ENCODE measurements at places on chromosomes 13 and 19. TPM values are rescaled to one million over a fixed set of nuclear protein-coding genes. Genes with fewer than 3 reads are reported as not detected.

PBX4 gene
- 2.6 TPM for polyA plus RNA-seq

GRCh38 chr19:7467009-7467989 lies 21.5 kb downstream of the PEX11G start:
- no peak for DNase-seq

DNA sequence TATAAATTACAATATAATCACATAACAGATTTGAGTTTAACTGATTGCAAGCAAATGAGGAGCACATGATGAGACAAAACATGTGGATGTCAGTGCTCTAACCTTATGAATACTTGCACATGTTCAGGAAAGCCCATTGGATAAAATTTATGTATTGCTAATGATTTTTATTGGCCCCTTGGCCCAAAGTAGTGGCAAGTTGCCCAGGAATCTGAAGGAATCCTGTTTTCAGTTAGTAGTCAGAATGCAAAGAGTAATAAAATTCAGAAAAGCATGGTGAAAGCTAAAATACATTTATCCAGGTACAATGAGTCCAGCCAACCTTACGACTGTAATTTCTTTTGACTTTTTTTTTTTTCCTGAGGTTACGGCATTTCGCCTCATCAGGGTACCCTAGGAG lies 1539.4 kb downstream of the EFNB2 start:
- DNase-seq: no peak

DNA sequence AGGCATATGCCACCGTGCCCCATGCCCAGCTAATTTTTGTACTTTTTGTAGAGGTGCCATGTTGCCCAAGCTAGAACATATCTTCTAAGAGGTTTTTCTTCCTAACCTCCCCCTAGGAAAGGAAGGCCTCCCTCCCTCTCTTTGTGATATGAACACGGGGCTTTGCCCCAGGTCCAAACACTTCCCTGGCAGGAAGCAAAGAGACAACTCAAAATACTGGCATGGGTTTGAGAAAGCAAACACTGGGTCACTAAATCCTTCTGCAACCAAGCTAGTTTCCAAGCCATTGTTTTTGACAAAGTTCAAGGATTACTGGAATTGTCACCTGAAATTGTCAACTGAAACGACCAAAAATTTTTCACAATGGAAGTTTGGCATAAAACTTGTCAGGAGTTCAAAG lies 8.8 kb downstream of the CC2D1A start:
- no peak for DNase-seq

- DNase-seq: peak; percentile 72
These were observed 19.5 kb downstream of the PRKD2 start for GRCh38 chr19:46697204-46697960.

GRCh38 chr13:94966422-94966955 lies 254.1 kb upstream of the SOX21 start:
- no peak for DNase-seq
